ENCODE measurements at places on chromosomes 5 and 9.

DNA sequence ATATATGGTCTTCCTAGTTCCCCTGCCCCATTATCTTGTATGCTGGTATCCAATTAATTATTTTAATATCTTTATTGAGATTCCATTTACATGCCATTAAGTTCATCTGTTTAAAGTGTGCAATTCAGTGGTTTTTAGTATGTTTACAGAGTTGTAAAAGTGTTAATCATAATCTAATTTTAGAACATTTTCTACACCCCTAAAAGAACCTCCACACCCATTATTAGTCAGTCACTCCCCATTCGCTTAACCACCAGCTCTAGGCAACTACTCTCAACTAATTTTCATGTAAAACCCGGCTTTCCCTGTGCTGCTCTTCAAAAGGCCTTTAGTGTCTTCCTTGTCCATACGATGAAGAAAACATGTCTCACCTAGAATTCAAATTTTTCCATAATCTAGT lies 20.8 kb upstream of the CAVIN4 start:
- DNase-seq = no peak

- no peak for DNase-seq
Measured at GRCh38 chr9:127447416-127448111, 3.6 kb downstream of the RPL12 start.

DNA sequence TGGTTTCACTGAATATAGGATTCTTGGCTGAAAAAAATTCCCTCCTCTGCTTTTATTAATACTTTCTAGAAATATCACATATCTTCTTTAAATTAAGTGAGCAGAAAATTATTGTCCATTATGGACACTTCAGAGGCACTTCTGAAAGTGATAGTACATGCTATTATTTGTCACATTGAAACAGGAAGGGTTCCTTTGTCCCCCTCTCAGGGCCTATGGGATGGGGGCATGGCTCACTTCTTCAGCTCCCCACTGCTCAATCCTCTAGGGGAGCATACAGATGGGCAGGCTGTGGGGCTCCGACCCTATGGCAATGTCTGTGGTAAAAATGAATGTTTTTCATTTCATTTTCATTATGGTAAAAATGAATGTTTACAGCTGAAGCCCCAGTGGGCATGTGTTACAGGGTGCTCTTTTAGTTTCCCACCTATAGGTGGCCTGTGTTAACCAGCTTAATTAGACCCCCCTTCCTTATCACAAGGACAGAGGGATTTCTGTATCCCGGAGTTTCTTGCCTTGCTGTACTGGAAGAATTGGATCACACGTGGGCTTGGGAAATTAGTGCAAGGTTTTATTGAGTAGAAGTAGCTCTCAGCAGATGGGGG lies 1225.2 kb downstream of the PTPRD start:
- DNase-seq = no peak

DNA sequence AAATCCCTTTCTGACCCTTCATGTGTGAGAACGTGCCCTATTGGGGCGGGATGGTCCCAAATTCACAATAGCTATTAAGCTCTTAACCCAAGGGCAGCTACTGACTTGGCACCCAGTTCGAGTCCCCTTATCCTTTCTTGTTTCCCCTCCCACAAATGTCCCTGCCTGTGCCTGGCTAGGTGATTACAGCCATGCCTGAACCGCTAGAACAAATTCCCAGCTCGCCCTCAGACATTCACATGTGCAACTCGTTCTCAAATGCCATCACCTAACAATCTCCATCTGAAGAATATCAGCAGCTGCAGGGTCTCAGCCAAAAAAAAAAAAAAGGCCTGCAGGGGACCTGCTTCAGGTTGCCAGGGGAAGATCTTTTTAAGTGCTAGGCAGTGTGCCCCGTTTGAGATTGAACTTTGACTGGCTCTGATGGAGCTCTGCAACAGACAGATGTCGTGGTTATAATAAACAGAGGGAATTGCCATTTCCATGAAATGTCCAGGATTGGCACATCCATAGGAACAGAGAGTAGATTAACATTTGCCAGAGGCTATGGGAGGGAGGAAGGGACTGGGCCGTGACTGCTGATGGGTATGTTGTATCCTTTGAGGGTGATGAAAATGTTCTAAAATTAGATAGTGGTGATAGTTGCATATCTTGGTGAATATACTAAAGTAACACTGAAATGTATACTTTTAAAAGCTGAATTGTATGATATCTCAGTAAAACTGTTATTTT lies 347.2 kb upstream of the WWC1 start:
- no peak for DNase-seq

GRCh38 chr5:30401479-30402058 lies 791.9 kb upstream of the CDH6 start:
- no peak for DNase-seq

- no peak for DNase-seq
Measured at GRCh38 chr5:77629509-77630113, 8.9 kb downstream of the OTP start.

DNA sequence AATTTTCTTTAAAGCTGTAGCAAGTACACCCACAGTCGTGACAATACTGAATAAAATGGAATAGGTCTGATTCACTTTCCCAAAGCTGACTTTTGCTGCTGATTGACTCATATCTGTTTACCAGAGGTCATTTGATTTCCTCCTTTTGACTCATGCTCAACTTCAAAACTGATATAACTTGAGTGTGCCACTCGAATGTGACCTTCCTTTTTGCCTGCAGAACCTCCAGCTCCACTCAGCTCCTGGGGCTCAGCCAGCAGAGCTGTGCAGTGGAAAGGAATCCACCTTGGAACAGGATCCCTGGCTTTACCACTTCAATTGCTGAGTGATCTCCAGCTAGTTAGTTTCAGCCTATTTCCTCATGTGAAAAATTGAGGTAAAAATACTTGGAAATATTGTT lies 84.1 kb downstream of the FEM1C start:
- no peak for DNase-seq

DNA sequence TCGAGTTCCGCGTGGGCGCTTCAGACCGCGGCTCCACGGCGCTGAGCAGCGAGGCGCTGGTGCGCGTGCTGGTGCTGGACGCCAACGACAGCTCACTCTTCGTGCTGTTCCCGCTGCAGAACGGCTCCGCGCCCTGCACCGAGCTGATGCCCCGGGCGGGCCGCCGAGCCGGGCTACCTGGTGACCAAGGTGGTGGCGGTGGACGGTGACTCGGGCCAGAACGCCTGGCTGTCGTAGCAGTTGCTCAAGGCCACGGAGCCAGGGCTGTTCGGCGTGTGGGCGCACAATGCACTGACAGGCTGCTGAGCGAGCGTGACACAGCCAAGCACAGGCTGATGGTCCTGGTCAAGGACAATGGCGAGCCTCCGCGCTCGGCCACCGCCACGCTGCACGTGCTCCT lies 3.7 kb upstream of the PCDHB15 start:
- no peak for DNase-seq

- no peak for DNase-seq
Measured at GRCh38 chr9:14671377-14671776, 21.9 kb downstream of the ZDHHC21 start.

GRCh38 chr5:172871536-172871935 lies 37.5 kb downstream of the ERGIC1 start:
- no peak for DNase-seq

- DNase-seq = no peak
Measured at GRCh38 chr5:58545912-58546311, 37.0 kb upstream of the RAB3C start.

- no peak for DNase-seq
Measured at GRCh38 chr9:3884736-3885135, 358.9 kb upstream of the RFX3 start.

GRCh38 chr5:176929654-176930053 lies 30.5 kb upstream of the HK3 start:
- DNase-seq = no peak

- DNase-seq = no peak
Measured at GRCh38 chr9:80025131-80025530, 453.4 kb downstream of the TLE4 start.

DNA sequence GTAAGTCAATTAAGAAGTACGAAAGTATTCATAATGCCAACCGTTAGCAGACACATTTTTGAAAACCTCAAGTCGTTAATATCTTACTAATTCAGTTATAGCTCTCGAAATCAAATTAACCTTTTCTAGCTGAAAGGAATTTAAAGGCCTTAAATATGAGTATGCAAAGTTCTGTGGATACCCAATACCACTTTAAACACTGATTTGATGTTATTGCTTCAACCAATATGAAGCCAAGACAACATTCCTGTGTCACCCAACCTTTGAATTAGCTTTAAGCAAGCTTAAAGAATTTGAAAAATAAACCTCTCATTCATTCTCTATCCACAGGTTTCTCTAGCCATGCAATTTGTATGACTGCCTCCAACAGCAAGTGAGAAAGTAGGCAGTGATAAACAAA lies 204.5 kb downstream of the MCTP1 start:
- DNase-seq = no peak

DNA sequence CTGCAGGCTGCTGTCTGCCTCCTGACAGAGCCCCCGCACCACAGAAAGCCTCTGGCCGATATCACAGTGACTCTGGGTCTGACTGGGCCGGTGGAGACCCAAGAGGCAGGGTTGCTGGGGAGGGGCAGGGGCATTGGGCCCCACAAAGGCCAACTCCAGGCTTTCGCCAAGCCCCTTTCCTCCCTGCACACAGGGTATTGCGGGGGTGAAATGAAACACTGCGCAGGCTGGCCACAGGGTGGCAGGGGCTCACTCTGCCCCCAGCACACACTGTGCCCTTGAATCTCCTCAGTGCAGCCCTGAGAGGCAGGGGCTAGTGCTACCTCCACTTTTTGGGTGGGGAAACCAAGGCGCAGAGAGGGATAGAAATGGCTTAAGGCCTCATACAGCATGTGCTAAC lies 44.6 kb downstream of the BARX1 start:
- no peak for DNase-seq

DNA sequence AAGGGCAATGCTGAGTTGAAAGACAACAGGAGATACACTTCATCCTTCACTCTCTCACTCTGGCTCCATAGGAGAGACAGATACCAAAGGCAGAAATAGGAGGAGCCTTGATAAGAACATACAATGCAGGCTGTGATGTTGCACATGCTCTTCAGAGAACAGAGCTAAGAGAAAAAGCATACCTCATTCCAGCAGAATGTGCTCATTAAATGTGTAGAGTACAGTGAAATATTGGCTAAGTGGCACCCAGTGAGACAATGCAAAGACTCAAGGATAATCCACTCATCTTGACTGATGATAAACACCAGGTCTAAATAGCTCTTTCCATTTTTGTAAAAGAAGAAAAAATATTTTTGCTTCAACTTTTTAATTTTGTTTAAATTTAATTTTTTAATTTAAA lies 139.7 kb downstream of the OR2K2 start:
- DNase-seq = no peak

DNA sequence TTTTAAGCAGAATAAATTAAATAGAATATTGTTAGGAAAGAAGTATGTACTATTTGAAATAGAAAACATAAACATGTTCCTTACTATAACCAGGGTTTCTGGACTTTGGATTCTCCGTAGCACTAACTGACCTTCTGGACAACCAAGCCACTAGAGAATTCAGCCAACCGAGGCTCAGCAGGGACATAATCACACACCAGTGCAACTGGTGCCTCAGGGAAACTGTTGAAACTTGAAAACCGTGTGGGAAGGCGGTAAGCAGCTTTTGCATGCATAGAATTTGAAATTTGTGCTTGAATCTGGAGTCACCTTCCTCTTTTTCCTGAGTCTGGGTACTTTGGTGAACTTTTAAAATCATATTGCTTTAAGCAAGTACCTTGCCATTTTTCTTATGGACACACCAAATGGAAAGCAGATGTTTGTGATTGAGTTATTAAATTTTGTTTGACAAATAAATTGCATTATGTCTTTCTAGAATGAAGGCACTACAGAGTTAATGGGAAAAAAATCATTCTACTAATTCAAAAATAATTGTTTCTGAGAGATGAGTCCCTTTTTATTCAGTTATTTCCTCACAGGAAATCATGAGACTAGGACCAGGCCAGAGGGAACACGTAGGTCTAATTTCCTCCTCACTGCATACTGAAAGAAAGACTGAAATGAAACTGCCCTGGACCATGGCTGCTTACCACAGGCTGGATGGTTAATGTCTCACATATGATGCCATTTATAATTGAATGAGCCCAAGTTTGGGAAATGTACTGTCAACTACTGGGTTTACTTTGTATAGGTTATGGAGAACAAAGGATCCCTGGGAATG lies 20.6 kb upstream of the SCAMP1 start:
- DNase-seq = no peak

- no peak for DNase-seq
Measured at GRCh38 chr5:67561151-67561932, 364.7 kb upstream of the CD180 start.

GRCh38 chr9:73872701-73873100 lies 624.4 kb upstream of the RORB start:
- no peak for DNase-seq

GRCh38 chr5:129899454-129899853 lies 4.8 kb upstream of the CHSY3 start:
- DNase-seq = no peak

DNA sequence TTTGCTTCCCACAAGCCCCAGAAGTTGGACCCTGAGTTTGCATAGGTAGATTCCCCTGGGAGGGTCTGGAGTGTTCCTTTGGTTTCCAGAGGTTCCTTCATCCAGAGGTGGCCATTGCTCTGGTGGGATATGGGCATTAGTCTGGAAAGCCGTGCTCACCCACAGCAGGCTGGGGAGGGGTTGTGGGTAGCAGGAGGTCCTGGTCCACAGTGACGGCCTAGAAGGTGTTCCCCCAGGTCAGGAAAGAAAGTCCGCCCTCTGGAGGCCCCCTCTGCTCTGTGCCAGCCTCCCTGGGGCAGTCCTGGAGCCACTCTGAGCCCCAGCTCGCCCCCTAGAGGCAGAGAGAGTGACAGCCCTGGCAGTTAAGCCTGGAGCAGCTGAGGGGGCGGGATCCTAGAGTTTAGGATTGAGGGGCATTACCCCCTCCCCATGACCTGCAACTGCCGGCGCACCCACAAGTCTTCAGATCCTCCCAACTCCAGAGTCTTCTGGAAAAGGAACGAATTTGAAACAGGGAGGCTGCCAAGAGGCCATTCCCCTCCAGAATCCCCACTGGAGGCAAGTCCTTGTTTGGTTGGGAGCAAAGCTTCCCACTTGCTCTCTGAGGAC lies 36.8 kb downstream of the NDST1 start:
- peak; percentile 51 for DNase-seq

GRCh38 chr9:134500931-134501760 lies 140.5 kb upstream of the COL5A1 start:
- DNase-seq = no peak

DNA sequence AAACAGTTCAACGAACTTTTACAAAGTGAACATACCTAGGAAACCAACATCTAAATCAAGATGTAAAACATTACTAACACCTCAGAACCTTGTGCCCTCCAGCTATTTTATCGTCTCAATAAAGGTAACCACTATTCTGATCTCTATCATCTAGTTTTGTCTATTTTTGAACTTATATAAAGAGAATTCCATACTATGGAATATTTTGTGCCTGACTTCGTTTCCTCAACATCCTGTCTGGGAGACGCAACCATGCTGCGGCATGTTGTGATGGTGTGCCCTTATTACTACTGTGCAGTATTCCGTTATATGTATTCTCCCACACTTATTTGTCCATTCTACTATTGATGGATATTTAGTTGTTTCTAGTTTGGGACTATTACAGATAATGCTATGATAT lies 99.2 kb downstream of the NR6A1 start:
- no peak for DNase-seq
